ENCODE measurements at places on chromosomes 3 and 15.
A peak's percentile ranks its signal among the peaks of the same experiment; 100 is the strongest.

DNA sequence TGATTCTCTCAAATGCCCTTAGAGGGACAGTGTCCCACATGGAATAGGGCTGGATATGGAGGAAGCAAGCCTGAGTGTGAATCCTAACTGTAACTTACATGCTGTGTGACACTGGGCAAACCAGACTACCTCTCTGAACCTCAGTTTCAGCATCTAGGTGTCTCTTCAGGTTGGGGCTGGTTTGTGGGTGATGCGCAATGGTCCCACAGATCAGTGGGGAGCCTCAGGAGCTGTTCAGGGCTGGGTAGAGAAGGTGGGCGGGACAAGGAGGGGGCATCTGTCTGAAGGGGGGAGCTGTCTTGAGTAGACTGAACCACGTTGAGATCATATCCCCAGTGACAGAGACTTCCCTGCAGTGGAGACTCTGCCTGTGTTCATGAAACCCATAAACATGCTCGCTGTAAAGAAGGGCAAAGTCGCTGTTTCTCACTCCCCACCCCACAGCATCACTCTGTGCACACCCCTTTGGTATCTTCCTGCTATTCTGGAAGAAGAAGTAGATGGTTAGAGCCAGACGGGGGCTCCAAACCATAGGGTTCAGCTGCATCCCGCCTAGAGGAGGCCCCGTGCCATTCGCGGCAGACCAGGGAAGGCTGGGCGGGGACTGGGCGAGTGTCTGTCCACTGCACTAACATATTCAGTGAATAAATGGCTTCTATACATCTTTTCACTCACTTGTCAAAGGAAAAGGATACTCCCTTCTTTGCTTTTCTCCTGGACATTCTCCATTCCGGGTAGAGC lies 28.4 kb downstream of the SRPRB start:
- no peak for DNase-seq

DNA sequence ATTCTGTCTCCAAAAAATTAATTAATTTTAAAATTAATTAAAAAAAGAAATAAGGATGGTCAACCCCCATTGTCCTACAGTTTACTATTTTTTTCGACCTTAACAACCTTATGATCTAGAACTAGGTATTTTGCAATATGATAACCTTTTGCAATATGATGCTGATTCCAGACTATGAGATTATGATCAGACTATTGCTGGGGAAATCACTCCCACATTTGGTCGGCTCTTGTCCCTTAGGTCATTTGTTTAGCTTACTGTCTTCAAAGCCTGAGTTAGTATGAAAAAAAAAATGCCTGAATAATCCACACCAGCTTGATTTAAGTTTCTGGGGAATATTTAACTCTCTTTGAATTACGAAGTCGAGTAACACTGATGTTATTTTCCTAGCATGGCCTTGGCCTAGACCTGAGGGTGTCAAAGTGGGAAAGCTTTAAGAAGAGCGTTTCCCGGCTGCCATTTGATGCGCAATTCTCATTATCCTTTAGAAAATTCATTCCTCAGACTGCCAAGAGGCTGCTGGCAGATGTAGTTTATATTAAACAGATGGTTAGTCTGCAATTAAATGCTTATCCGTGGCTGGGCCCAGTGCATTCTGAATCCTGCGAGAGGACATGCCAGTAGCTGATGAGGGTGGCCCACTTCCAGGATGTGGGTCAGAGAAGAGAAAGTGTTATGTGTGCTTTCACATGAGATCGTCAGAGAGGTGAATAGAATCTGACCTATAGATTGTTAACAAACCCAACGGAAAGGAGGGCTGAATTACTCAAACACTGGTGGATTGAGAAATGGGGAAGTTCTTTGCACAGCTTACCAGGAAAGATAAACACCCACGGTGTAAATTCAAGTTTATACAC lies 496.0 kb upstream of the THBS1 start:
- peak; percentile 76 for DNase-seq

GRCh38 chr3:53571264-53571663 lies 76.9 kb downstream of the CACNA1D start:
- DNase-seq: no peak

DNA sequence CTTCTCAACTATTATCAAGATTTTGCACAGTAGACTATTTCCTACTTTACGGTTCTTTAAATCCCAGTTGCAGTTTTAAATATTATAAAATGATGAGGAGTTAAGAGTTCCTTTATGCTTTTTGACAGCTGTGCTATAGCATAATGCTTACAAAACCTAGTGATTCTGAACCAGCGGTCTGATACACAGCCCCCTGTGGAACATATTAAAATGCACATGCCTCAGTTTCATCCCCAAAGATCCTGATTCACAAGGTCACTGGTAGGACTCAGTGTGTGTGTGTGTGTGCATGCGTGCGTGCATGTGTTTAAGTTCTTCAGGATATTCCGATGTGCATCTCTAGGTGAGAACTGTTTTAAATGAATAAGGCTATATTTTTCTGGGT lies 330.1 kb upstream of the TPM1 start:
- no peak for DNase-seq

DNA sequence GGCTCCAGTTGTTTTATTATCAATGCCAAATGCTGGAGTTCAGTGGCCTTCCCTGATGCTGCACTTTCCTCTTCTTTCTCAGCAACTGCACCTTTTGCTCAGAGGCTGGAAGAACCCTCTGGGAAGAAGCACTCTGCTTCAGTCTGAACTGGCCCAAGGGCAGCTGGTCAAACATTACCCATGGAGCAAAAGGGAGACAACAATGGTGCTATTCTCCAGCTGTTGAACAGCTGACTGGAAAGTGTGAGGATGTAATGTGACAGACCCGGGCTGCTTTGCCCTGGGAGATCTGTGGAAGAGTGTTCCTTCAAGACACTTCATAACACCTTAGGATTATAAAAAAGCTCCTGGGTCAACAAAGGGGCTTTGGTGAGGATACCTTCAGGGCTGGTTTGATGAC lies 84.9 kb downstream of the EPHB1 start:
- DNase-seq: no peak

DNA sequence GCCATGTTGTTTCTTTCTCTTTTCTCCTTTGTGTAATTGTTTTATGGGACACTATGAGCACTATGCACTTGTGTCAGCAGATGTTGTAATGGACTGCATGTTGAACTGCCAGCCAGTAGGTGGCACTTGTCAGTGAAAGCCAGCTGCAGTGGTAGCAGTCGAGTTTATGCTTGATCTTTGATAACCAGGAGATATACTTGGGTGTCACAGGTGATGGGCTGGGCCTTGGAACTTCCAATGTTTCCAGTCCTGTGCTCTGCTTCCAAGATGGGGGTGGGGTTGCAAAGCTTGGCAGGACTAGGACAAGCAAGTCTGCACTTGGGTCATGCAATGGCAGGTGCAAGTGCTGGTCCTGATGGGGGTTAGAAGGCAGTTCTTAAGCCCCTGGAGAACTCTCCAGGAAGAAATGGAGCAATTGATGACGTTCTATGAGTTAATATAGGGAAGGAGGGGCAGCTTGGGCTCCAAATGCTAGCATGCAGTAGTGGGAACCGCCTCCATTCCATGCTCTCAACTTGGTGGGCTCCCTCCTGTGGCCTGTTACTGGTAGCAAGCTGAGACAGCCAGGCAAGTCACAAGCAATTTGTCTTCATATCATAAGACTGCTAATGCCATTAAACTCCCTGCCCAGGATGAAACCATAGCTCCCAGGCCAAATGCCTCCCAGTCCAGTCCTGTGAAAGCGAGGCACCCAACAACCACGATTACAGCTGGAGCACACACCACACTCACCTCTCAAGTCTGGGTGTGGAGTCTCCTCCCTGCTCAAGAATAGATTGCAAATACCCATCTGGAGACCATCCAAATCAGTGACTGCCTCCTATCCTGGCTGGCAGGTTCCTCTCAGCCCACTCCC lies 287.2 kb downstream of the CGGBP1 start:
- no peak for DNase-seq

- DNase-seq: no peak
These were observed 187.7 kb downstream of the SATB1 start for GRCh38 chr3:18237251-18238005.

DNA sequence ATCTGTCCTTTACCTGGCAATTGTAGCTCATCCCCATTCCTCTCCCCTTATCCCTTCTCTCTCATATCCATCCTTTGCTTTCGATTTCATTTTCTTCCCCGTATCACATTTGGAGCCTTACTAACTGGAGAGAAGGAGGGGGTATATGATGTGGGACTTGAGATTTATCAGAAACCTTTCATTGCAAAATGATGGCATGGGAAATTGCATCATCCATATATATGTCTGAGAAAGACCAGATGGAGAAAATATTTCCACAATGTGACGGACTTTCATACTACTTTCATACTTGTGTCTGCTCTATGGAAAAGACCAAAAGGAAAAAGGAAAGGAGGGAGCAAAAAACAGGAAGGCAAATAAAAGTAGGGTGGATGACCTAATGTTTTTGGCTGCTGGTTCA lies 675.2 kb downstream of the AGBL1 start:
- no peak for DNase-seq

- DNase-seq: no peak
These were observed 106.5 kb downstream of the P3H2 start for GRCh38 chr3:190013943-190014924.

DNA sequence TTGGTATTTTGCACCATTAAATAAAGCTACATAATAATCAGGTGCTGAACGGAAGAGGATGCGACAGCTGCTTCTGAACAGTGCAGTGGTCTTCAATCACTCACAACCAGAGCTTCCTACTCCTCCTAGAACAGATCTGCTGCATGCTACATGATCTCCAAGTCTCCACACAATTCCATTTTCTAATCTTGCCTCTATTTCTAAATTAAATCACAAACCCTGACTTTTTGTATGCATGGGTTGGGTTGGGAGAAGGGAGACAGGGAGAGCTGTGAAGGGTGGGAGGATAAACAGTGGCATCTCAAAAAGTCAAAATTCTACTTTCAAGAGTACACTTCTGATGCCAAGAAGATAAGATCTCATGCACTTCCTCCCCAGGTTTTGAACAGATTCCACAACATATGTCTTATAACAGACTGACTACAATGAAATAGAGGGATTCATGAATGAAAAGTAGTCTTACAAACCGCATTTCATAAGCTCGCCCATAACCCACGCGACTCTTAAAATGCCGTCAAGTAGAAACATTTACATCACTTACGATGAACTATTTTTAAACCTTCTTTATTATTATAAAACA lies 57.2 kb downstream of the CHSY1 start:
- DNase-seq: no peak

- DNase-seq: no peak
These were observed 100.1 kb upstream of the PROK2 start for GRCh38 chr3:71885006-71885405.

DNA sequence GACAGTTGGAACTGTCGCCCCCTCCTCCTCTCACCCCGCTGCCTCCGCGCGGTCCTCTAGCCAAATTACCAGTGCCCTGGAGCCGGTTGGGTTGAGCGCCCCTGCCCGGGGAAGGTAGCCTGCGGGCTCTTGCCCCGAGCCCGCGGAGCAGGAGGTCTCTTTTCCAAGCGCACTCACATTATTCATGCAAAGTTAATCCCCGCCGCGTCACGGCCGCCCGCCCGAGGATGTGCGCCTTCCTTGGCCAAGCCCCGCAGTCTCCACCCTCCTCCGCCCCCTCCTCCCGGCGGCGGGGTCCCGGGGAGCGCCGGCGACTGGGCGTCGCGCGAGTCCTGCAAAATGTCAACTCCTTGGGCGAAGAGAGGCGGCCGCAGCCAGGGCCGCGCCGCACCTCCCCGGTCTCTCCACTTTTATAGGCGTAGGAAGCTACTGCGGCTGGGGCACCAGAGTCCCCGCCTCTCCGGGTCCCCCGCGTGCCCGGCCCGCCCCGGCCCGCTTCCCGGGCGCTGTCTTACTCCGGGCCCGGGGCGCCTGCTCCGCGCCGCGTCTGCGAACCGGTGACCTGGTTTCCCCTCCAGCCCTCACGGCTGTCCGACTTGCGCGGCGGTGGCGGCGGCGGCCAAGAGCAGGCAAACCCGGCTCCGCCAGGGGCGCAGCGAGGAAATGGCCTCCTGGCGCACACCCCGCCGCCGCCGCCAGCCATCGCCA lies at the start of gene THRB:
TSS of gene THRB (minus strand) at position 233 of the 708 bp plus-strand sequence.
- peak; percentile 81 for DNase-seq

- DNase-seq: no peak
These were observed 102.3 kb downstream of the SEC22A start for GRCh38 chr3:123303976-123304560.

DNA sequence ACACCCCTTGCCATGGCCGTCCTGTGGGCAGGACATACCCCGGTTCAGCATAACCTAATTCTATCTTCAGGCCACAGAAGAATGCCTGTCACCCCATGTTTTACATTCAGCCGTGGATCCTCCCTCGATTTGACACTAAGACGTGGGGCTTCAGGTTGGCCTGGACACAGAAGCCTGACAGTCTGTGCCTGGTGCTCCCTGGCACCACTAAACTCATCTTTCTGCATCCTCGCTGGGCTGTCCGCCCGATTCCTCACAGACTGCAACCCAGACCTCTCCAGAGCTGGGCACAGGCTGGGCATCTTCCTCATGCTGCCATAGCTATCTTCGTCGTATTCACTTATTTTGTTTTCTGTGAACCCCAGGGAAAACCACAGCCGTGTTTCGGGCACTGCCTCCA lies 117.8 kb upstream of the IQSEC1 start:
- no peak for DNase-seq

DNA sequence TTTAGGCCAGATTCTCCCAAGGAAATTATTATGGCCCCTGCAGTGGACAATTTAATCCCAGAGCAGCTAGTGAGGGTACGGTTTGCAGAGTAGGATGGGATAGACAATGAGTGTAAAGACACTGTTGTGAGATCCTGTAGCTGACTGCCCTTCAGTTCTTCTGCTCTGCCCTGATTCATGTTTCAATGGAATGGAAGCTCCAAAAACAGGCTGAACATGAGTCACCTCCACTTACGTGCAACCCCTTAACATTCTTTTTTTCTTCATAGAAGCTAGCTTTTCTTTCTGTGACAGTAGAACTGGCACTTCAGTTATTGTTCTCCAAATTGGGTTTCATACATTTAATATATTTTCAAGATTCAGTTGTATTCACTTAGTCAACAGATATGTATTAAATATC lies 32.1 kb downstream of the CLDN18 start:
- DNase-seq: no peak

DNA sequence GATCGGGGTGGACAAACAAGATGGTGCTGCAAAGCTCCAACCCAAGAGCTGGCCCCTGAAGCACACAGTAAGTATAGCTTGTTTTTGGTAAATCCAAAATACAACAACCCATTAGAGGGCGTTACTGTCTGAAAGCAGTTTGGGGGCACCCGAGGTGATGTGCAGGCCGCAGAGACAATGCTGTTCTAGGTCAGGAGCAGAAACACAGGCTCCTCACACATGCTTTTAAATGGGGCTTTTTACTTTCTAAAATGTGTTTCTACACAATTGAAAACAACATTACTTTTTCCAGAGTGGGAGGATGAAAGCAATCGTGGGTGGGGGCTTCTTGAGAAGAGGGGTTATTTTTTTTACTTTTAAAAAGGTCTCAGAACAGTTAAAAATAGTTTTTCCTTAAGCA lies 1029.3 kb upstream of the CFAP20DC start:
- DNase-seq: no peak

DNA sequence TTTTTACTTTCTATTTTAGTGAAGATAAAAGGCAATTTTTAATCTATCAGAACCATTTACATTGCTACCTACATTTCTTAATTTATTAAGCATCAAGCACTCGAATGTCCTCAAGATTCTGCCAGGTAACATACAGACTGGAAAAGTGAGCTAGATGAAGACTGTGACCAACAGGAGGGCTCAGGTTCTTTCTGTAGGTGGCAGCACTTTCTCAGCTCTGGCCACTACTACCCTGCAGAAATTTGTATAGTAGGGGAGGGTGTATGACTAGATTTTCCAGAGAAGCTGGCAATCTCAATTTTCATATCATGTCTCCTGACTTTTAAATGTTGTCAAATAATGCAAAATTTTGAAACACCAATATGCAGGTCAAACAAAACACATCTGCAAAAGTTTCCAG lies 165.0 kb upstream of the SUCLG2 start:
- no peak for DNase-seq

Data from right forelimb (tissue), 1 donor.